ENCODE measurements at places on chromosomes 1 and 21.

DNA sequence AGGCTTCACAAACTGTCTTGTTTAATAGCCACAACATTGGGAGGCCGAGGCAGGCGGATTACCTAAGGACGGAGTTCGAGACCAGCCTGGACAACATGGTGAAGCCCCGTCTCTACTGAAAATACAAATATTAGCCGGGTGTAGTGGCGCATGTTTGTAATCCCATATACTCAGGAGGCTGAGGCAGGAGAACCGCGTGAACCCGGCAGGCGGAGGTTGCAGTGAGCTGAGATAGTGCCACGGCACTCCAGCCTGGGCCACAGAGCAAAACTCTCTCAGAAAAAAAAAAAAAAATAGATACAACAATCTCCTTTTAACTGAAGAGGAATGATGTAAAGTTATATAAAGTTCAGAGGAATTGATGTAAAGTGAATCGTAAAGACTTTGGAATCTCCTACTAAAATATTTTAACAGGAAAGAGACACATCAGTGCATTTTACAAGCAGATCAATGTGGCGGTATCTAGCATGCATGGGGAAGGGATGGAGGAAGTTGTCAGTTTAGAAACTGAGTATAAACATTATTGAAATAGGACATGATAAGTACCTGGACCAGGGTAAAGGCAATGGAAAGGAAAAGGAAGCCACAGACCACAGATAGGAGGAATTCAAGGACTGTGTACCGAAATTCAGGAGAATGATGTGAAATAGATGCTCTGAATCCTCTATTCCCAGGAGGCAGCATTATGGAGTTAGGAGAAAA is 41.5 kb downstream of the PTPRC start:
- no peak for DNase-seq

DNA sequence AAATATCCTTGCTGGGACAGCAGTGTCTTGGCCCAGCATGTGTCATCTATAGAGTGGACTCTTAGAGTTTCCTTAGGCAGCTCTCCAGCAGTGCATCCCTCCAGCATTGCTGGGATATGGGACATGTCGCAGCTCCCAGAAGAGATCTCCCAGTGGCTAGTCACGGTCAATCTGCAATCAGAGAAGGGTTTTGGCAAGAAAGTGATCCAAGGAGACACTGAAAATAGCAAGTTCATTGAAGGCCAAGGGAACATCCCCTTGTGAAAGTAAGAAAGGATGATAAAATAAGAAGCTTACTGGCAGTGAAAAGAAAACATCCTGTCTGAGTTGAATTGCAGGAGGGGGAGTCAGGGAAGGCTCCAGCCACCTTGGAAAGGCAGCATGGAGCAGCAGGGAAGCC is 19.3 kb upstream of the NPL start:
- DNase-seq: no peak

GRCh38 chr1:14516974-14517840 is 81.3 kb upstream of the KAZN start:
- DNase-seq: no peak

GRCh38 chr1:220889333-220889732 is 10.1 kb downstream of the HLX start:
- no peak for DNase-seq

GRCh38 chr1:44113095-44113609 is 5.5 kb upstream of the KLF17 start:
- DNase-seq: no peak

DNA sequence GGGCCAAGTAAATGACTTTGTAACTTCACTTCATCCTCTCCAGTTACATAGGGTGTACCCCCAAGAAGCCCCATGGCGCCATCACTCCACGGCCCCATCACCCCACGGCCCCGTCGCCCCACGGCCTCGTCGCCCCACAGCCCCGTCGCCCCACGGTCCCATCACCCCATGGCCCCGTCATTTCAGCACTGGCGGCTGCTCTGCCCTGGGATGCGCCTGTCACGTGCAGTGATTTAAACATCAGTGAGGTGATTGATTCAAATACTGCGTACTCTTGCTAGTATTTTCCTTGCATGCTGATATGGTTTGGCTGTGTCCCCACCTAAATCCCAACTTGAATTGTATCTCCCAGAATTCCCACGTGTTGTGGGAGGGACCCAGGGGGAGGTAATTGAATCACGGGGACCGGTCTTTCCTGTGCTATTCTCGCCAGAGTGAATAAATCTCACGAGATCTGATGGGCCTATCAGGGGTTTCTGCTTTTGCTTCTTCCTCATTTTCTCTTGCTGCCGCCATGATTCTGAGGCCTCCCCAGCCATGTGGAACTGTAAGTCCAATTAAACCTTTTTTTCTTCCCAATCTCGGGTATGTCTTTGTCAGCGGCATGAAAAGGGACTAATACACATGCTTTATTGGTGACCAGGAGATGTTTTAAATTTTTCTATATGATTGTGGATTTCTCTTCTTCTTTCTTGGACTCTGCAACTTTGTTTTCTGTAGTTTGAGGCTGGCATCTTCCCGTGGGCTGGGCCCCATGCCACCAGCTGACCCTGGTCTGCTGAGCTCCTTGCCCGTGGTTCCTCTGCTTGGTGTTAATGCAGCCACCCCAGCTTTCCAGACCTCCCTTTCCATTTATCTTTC is 50.1 kb upstream of the PCBP3 start:
- no peak for DNase-seq

- no peak for DNase-seq
Measured at GRCh38 chr1:162387226-162388082, 5.9 kb downstream of the C1orf226 start.

DNA sequence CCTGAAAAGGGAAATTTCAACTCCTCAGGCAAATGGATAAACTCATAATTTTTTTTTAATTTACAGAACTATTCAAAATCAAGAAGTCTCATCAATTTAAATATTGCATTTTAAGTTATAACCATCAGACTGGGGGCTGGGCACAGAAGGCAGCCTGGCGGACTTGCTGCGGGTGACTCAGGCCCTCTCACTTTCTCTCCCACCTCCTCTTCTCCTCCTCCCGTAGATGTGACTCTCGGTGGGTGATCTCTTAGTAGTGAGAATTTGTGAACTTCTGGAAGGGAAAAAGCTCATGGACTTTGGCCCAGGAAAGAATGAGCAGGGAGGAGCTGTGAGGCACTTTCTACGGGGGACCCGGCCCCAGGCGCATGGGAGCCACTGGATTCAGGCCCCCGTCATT is 32.9 kb downstream of the CLIC6 start:
- DNase-seq: no peak

DNA sequence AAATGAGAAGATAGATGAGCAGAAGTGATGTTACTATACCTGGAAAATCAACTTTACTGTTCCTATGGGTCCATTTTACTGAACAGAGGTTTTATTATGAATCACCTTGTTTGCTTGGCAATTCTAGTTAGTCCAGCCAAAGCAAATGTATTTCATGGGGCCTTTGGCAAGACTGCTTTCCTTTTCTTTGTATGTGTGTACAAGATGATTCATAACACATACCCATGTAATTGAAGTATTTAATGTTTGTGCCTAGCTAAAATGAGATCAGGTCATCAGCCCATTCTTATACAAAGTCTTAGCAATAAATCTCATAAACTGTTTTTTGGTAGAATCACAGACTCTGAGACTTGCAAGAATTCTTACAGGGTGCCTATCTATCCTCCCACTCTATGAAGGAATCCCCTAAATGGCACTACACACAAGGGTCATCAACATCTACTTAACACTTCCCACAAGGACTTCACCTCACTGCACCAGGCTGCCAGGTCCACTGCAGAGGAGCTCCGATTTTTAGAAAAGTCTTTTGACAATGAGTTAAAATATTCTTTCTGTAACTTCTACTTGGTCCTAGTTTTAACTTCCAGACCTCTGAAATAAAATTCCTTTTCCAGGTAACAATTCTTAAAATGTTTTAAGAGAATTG is 58.5 kb downstream of the LPAR3 start:
- DNase-seq: no peak

DNA sequence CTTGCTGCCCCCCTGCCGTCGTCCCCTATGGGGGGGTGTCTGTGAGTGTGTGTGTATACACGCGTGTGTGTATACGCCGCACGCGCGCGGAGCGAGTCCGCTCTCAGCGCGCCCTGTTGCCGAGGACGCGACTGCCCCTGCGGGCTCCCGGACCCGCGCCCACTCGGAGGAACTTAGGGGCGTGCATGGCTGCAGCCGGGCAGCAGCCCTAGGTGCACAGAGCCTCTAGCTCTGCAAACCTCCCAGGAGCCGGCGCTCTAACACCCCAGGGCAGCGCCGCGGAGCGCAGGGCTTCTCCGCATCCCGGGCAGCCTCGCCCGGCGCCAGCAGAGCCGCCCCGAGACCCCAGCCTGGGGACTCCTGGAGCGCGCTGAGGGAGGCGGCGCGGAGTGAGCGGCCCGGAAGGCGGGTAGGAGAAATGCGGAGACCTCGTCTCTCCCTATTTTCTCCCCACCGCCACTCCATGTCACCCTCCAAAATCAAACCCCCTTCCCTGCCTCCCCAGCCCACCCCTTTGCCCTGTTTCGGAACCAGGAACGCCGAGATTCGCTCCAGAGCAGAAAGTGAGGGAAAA is 574 bp downstream of the ITPKB start:
- no peak for DNase-seq

DNA sequence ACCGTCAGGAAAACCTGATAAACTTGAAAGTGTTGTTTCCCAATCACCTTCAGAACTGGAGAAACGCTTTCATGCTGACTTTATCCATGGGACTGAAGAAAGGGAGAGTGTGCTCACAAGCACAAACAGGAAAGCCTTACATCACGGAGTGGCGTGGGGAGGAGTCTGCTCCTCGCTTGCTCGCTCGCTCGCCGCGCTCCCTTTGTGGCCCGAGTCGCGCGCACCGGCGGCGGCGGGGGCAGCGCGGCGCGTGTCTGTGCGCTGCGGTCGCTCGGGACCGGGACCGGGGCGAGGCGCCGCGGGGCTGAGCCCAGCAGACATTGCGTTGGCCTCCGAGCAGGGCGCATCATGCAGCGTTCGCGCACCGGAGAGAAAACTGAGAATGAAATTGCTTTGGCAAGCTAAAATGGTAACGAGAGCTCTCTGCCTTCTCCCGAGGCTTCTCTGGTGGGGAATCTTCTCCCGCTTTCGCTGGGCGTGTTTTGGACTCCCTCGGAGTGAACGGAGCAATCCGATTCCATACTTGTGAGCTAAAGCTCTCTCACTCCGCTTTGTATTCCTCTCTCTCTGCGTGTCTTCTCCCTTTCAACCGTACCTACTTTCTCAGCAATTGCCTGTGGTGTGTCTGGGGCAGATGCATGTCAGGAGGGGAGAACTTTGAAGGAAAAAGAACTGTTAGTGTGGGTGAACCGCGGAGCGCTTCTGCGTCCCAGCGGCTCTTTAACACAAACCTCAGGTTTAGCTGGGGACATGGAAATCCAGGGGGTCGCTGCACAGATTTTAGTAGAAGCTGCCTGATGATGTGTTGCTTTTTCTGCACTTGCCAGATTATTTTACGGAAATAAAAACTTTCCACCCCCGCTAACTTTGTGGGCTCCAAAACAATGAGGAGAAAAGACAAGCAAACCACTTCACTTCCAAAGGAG is at the start of gene RGL1:
Gene RGL1, plus strand, starts transcription at position 205 of the 926 bp plus-strand sequence. Its CDS starts 178 bp downstream, at position 383.
- no peak for DNase-seq

GRCh38 chr1:208654241-208654640 is 410.1 kb upstream of the PLXNA2 start:
- DNase-seq: no peak

DNA sequence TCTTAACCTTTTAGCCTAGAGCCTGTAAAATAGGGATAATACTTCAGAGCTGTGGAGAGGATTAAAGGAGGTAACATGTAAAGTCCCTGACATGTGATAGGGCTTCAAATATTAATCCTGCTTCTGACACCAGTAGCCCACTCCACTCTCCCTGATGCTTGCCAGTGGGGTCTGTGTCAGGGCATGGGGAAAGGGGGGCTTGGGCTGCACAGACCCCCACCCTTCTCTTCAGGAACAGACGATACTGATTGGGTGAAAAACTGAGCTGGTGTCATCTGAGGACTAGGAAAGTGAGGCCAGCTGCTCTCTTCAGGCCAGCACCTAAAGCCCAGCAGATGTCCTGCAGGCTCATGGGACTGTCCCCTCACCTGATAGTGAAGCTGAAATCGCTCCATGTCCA is 27.0 kb upstream of the MEF2D start:
- DNase-seq: no peak

GRCh38 chr1:213200630-213201029 is 149.6 kb downstream of the RPS6KC1 start:
- no peak for DNase-seq

GRCh38 chr1:245690156-245690690 is 535.4 kb downstream of the KIF26B start:
- DNase-seq: no peak

DNA sequence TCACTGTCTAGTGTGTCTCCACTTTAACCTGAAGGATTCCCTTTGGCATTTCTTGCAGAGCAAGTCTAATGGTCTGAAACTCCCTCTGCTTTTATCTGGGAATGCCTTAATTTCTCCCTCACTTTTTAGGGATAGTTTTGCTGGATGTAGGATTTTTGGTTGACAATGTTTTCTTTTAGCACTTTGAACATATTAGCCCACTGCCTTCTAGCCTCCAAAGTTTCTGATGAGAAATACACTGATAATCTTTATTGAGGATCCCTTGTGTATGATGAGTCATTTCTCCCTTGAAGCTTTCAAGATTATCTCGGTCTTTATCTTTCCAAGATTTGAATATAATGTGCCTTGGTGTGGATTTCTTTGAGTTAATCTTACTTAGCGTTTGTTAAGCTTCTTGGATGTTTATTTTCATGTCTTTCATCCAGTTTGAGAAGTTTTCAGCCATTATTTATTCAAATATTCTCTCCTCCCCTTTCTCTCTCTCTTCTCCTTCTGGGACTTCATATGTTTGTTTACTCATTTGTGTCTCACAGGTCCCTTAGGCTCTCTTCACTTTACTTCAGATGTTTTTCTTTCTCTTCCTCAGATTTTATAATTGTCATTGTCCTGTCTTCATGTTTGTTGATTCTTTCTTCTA is 53.1 kb downstream of the STYXL2 start:
- no peak for DNase-seq

GRCh38 chr1:195898924-195899323 is 709.3 kb downstream of the KCNT2 start:
- DNase-seq: no peak

GRCh38 chr1:111219557-111220286 is 7.8 kb upstream of the CHI3L2 start:
- DNase-seq: no peak

DNA sequence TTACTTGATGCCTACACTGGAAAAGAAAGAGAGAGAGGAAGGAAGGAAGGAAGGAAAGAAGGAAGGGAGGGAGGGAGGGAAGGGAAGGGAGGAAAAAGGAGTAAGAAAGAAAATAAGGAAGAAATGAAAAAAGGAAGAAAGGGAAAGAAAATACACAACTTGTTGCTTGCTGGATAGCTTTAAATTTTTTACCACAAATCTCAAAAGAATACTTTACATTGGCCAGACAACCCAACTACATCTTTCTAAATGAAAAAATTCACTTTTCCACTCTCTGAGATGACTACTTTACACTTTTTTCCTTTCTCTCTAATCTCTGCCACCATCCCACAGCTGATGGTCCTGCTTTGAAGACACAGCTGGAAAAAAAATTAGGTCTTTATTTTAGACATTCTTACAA is 228.9 kb upstream of the FAM78B start:
- DNase-seq: no peak
